ENCODE measurements at places on chromosomes 13 and 19. TPM values are rescaled to one million over a fixed set of nuclear protein-coding genes. Genes with fewer than 3 reads are reported as not detected.

The HIPK4 gene
- total RNA-seq = 0.21 TPM

The MYBPC2 gene
- not detected for total RNA-seq

The ZNF835 gene
- 3.0 TPM for total RNA-seq

The DKKL1 gene
- total RNA-seq = 0.92 TPM

The CNN1 gene
- total RNA-seq = 16.4 TPM

The CYP2S1 gene
- total RNA-seq = 11.0 TPM

The KCNRG gene
- 2.7 TPM for total RNA-seq

The SPATA13 gene
- total RNA-seq = 44.2 TPM

The ZNF235 gene
- 6.5 TPM for total RNA-seq

The ZIK1 gene
- 2.9 TPM for total RNA-seq

The THSD1 gene
- 14.9 TPM for total RNA-seq

The NECTIN2 gene
- total RNA-seq = 75.1 TPM

The PGLYRP1 gene
- total RNA-seq = 3.0 TPM

The WDR62 gene
- 1.3 TPM for total RNA-seq

The ZNF132 gene
- total RNA-seq = 7.4 TPM

The GAS6 gene
- 111 TPM for total RNA-seq

The SOX1 gene
- total RNA-seq = not detected

The MTUS2 gene
- total RNA-seq = 0.21 TPM

The BRME1 gene
- total RNA-seq = 2.0 TPM

The SEMA6B gene
- 11.3 TPM for total RNA-seq

The RCBTB1 gene
- 24.9 TPM for total RNA-seq

The SERTAD3 gene
- total RNA-seq = 30.7 TPM

The ZNF431 gene
- total RNA-seq = 30.5 TPM

The SLAIN1 gene
- 16.4 TPM for total RNA-seq

The FSD1 gene
- total RNA-seq = 0.62 TPM

The UPK1A gene
- total RNA-seq = not detected

The LAIR1 gene
- 176 TPM for total RNA-seq

The SYDE1 gene
- total RNA-seq = 20.8 TPM

The WASF3 gene
- 15.4 TPM for total RNA-seq

The IGSF23 gene
- not detected for total RNA-seq

The UGGT2 gene
- 18.0 TPM for total RNA-seq

The ATP4B gene
- total RNA-seq = not detected

The ATP8B3 gene
- 2.1 TPM for total RNA-seq

The SMAD9 gene
- total RNA-seq = 17.6 TPM

The SIGLEC8 gene
- total RNA-seq = 3.0 TPM

The CCL25 gene
- not detected for total RNA-seq

The CEACAM7 gene
- not detected for total RNA-seq

The PODNL1 gene
- 2.7 TPM for total RNA-seq

The ZNF99 gene
- 0.06 TPM for total RNA-seq

The IZUMO2 gene
- not detected for total RNA-seq

The PLPPR3 gene
- 2.1 TPM for total RNA-seq

The IFNL1 gene
- not detected for total RNA-seq

The KLK10 gene
- 5.7 TPM for total RNA-seq

The CARD8 gene
- 101 TPM for total RNA-seq

The CPB2 gene
- 33.5 TPM for total RNA-seq

The ZNF726 gene
- 3.2 TPM for total RNA-seq

The ZSCAN4 gene
- total RNA-seq = 0.24 TPM

The NUDT19 gene
- total RNA-seq = 18.5 TPM

The ZNF480 gene
- total RNA-seq = 9.0 TPM

The EFNA2 gene
- not detected for total RNA-seq

The CACNG8 gene
- total RNA-seq = 0.21 TPM

The SLC10A2 gene
- total RNA-seq = not detected

The FAM216B gene
- total RNA-seq = 17.0 TPM

The VSTM2B gene
- not detected for total RNA-seq

The ZNF541 gene
- total RNA-seq = 0.89 TPM

The GIPC3 gene
- total RNA-seq = 4.2 TPM

All from lower lobe of right lung (tissue), 2 donors.